ENCODE measurements at places on chromosomes 7 and 10.

DNA sequence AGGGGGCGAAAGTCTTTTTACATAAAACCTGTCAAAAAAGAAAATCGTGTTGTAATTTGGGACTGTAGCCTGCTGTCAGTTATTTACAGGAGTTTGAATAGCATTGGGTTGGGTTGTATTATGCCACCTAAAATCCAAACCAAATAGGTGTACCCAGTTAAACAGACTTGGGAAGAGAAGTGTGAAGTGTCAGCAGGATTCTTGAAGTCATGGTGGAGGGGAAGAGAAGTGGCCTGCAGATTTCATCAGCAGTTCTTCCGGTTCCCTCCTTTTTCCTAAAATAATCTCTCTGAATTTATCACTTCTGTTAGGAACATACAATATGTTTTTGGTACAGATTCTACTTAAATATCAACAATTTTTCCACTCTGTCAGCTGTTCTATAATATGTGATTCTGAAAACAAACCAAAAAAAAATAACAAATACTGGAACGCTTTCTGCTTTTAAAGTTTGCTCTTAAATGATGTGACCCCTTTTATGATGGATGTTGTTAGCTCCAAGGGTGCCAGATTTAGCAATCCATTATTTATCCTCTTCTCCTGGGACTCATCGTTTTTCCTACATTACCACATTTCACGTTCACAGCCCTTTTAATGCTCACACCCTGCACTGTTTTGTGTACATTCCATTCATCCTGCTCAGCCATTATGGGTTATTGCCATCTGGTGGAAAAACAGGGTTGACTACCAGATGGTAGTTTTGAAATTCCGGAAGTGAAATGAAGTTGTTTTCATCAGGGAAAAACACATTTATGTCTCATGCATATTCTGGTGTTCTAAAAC lies 18.7 kb upstream of the ARHGAP12 start:
- no peak for DNase-seq

- no peak for DNase-seq
Observed at GRCh38 chr7:144786522-144786921, 49.3 kb downstream of the TPK1 start.

- no peak for DNase-seq
Observed at GRCh38 chr10:84163996-84164395, 9.6 kb upstream of the GPR15LG start.

DNA sequence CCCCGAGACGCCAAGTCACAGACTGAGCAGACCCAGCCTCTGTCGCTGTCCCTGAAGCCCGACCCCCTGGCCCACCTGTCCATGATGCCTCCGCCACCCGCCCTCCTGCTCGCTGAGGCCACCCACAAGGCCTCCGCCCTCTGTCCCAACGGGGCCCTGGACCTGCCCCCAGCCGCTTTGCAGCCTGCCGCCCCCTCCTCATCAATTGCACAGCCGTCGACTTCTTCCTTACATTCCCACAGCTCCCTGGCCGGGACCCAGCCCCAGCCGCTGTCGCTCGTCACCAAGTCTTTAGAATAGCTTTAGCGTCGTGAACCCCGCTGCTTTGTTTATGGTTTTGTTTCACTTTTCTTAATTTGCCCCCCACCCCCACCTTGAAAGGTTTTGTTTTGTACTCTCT lies 215.6 kb downstream of the TCF7L2 start:
- no peak for DNase-seq

DNA sequence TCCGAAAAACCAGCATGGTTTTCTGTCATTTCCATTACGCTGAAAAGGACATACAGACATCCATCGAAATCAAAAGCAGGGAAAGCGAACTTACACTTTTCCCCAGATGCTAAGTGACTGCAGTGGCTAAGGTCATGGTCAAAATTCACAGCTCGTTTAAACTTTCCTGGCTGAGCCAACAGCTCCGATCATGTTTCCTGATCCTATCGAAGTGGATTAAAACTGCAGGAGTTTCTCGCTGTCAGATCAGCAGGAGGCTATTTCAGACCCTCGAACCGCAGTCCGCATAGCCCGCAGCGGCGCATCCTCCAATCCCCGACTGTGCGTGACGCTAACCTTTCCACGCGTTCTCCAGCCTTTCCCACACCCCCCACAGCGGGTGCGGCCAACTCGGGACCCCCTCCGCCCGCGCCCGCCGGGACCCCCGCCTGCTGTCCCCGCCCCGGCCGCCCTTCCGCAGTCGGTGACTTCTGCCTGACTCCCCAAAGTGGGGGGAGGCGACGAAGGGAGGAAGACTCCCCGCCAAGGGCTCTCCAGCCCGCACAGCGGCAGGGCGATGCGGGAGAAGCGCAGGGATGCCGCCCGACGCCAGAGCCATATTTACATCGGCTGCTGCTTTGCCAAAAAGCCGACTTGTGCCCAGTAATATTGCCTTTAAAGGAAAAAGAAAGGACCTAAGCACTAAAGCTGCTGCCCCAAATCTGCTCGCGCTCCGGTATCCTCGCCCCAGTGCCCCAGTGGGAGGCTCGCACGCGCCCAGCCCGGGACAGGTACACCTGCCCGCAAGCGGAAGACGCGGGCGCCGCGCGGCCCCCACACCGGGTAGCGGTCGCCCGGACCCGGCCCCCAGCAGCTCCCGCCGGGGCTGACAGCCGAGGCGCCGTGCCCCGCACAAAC lies 1.2 kb downstream of the PIP4K2A start:
- no peak for DNase-seq

DNA sequence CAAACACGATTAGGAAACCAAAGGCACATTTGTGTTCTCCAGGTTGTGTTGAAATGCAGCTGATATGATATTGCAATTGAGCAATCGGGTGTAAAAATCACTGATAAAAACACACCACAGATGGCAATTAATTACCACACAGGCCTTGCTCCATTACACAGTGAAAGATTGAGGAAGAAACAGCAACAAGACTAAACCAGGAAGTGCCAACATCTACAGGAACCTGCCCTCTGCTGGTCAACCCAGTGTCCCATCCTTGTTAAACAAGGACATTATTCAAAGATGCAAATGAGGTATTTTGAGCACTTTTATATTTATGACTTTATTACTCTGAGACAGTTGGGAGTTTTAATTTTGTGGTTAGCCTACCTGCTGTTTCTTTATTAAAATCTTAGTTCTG lies 765.6 kb upstream of the GHITM start:
- no peak for DNase-seq

DNA sequence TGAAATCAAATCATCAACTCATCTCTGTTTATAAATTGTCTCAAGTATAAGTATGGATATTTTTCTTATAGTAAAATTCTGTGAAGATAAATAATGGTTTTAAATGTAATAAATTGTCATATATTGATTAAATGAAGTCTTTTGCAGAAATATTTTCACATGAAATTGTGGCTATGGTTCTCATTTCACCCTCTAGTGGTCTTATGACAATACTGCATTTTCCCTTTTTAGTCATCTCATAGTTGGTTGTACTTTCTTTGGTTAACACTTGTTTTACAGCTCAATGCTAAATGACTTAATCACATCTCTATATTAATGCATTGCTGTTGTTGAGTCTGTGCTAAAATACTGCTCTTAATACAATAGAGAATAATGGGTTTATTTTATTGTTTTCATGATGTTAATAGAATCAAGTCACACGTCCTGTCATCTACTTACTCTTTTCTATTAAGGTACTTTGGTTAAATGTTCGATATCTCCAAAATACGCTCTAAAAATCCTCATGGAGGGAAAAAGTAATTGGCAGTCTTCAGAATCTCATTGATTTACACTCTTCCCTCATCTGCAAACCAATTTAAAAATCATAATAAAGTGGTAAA lies 38.0 kb upstream of the CACNA2D1 start:
- DNase-seq, result no peak

DNA sequence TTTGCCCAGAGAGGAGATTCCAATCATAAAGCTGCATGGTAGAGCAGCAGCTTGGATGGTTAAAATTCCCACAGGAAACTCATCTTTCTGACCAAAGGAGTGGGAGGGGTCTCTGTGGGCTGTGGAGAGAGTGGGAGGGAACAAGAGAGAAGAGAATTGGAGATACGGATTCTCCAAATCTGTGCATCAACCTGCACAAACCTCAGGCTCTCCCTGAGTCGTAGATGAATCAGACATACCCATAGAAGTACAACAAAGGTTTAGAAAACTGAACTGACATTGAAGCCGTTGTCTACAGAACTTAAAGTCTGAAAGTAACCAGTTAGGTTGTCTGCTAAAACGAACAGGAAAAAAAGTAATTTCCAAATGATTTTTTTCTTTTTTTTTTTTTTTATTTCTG lies 41.9 kb downstream of the CYCS start:
- DNase-seq, result no peak

All from GDM1 (cell line).